ENCODE measurements at places on chromosomes 3 and 15.

DNA sequence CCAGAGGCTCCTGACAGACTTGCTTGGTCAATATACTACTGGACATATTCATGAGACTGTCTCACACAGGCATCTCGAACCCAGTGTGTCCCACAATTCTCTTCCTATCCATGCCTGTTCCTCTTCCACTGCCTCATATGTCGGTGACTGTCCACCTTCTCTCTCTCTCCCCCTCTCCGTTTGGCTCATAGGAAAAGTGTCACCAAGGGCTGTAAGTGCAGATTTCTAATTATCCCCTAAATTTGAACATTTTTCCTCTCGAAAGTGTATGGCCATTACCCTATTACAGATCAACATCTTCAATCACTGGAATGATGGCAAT is 22.5 kb upstream of the MUC20 start:
- no peak for DNase-seq

GRCh38 chr3:26799679-26800317 is 177.2 kb downstream of the LRRC3B start:
- DNase-seq, result no peak

DNA sequence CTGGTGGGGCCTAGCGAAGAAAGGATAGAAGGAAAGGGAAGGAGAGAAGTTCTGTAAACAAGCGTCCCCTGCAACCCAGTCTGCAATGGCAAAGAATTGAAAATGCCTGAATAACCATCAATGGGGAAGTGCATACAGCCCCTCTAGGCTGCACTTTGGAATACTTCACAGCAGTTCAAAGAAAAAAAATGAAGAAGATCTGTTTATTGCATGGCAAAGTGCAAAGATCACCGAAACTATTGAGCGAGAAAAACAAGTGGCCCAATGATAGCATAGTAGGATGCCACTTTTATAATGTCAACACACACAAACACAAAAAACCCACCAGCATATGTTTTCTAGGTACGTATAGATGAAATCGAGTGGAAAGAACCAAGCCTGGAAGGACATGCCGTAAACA is 13.6 kb upstream of the SLC6A1 start:
- DNase-seq, result no peak

DNA sequence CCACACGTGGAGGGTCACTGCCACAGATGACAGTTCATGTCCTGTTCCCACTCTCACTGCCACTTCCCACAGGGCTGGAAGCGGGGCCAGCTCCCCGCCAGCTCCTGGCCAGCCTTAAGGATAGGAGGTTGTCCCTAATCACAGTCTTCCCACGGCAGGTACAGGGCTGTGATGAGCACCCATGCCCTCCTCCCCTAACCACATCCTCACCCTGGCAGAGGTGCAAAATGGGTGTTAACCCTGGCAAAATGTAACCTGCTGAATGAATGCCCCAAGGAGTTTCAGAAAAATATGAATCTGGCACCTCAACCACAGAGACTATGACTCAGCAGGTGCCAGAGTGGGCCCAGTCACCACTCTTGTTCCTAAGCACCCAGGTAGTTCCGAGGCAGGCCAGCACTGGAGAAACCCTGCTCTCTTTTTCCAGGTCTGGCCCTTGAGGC is 185.1 kb upstream of the TPM1 start:
- peak; percentile 19 for DNase-seq

GRCh38 chr15:67762610-67763368 is 62.5 kb upstream of the SKOR1 start:
- DNase-seq, result no peak

DNA sequence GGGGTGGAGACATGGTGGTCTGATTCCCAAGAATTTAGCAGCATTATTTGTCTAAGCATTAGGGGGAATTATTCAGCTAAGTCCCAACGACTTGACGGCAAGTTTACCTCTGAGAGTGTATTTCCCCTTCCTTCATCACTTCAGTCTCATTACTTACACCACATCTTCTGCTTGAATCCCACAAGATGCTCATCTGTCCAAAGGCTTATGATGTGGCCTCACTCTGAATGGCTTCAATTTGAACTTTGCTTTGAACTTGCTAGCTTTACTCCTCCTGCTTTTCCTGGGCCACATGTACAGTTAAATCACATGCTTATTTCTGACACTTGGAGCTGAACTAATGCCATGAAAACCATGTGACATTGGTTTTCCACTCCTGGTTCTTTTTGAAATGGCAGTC is 231.3 kb upstream of the SATB1 start:
- DNase-seq, result no peak

DNA sequence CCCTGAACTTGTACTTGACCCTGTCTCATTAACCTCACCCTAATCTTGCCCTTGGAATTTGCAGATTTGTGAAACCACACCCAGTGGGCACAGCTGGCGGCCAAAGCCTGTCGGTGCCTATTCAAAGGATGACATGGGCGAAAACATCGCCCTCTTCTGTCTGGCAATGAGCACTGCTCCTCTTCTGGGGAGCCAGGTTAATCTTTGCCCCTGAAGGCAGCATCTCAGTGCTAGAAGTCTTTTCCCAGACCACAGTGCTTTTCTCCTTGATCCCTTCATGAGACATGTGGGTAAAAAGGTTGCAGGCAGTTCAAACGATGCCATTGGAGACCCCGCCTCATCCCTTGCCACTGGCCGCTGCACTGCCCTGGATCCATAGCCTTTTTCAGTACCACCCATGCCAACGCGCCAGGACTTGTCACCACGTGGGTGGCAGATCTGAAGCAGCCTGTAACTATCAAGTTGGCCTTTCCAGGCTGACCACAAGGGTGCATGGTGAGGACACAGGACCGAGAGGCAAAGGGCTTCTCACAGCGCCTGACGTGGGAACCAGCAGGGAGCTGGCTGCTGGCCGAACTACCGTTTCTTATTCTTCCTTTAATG is 6.5 kb upstream of the DNASE1L3 start:
- DNase-seq, result peak; percentile 76

GRCh38 chr15:70714015-70714414 is 49.3 kb downstream of the UACA start:
- DNase-seq, result peak; percentile 42

- peak; percentile 35 for DNase-seq
Observed at GRCh38 chr15:88255087-88255483, 1.5 kb downstream of the NTRK3 start.

GRCh38 chr3:66885326-66886000 is 112.6 kb upstream of the KBTBD8 start:
- no peak for DNase-seq

DNA sequence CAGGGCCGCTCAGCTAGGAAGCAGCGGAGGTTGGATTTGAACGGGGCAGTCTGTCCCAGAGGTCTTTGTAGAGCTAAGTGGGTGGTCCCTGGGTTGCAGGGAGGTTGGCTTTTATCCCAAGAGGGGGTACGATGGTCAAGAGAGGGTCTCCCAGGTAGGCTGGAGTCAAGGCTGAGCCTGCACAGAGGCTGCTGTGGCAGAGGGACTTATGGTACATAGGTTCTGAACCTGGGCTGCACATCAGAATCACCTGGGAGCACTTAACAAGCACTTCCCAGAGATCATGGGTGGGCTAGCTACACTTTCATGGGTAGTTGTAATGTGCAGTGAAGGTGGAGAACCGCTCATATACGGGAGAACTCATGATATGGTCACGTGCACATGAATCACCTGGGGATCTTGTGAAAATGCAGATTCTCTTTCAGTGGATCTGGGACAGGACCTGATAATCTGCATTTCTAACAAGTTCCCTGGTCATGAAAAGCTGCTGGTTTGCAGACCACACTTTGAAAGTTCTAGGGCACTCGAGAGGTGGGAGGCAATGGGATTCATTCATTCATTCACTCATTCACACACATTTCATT is 2.9 kb upstream of the RASGRF1 start:
- no peak for DNase-seq

GRCh38 chr3:5750874-5751640 is 563.5 kb downstream of the EDEM1 start:
- DNase-seq, result no peak

- DNase-seq, result no peak
Observed at GRCh38 chr3:117563063-117563462, 853.5 kb downstream of the TUSC7 start.

GRCh38 chr3:134576426-134576825 is 74.4 kb downstream of the KY start:
- DNase-seq, result no peak

GRCh38 chr3:19446687-19447086 is 298.4 kb downstream of the KCNH8 start:
- no peak for DNase-seq

GRCh38 chr3:194744826-194745225 is 59.1 kb downstream of the FAM43A start:
- DNase-seq, result no peak

GRCh38 chr3:125194849-125195601 is 17.5 kb downstream of the SLC12A8 start:
- DNase-seq, result no peak

DNA sequence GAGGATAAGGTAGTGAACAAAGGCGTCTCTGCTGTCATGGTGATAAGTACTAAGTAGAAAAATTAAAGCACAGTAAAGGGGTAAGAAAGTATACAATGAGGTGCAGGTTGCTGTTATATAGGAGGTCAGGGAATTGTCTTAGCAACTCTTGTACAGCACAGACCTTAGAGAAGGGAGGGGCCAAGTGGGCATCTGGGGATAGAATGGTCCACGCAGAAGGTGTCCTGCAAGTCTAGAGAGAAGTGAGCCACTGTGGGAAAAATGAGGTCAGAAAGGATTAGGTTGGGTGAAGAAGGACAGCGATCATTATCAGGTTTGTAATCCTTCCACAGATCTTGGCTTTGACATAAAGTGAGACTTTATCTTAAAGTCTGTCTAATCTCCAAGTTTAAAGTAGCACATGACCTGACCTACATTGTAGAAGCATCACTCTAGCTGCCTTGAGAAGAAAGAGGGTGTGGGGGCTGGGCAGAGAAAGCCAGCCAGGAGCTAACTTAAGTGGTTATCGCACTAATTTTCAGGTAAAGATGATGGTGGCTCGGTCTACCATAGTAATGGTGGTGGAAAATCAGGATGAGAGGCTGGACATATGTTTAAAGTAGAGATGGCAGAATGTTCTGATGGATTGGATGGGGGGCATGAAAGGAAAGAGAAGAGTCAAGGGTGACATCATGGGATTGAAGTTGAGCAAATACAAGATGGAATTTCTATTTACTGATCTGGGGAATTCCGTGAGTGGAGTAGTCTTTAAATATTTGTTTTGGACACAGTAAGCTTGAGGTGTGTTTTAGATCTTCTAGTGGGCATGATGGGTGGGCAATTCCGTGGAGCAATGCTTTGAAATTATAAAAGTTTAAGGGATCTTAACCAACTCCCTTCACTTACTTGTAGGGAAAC is 919.2 kb downstream of the ROBO1 start:
- DNase-seq, result no peak

DNA sequence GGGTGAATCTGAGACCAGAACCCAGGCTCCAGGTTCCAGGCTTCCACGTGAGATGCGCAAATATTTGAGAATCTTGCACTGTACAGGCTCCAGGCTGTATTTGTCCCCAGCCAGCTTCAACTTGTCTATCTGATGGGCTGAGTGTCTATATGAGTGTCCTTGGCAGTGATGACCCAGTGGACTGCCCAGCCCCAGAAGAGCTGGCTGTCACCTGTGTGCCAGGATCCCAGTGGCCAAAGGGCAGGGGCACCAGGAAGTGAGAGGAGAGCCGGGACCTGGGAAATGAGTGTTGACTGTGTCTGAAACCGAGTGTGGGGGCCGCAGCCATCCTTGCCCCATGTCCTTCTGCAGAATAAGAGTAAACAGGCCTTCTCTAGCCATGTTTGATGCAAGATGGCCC is 10.4 kb downstream of the FAH start:
- no peak for DNase-seq

- DNase-seq, result no peak
Observed at GRCh38 chr15:65392368-65392767, 14.6 kb upstream of the IGDCC3 start.

- DNase-seq, result no peak
Observed at GRCh38 chr3:30578479-30578878, 27.9 kb upstream of the TGFBR2 start.

GRCh38 chr15:71272932-71273331 is 157.7 kb downstream of the THSD4 start:
- no peak for DNase-seq

- DNase-seq, result no peak
Observed at GRCh38 chr3:183129243-183129642, 29.9 kb upstream of the MCCC1 start.

- no peak for DNase-seq
Observed at GRCh38 chr3:10688126-10688525, 127.9 kb upstream of the SLC6A11 start.

- peak; percentile 43 for DNase-seq
Observed at GRCh38 chr3:150603980-150604319, 829 bp downstream of the SELENOT start.

GRCh38 chr15:67968564-67968963 is 85.6 kb upstream of the PIAS1 start:
- peak; percentile 41 for DNase-seq
